ENCODE measurements at places on chromosomes 3 and 15.

- DNase-seq, result no peak
Observed at GRCh38 chr3:104989878-104990277, 376.8 kb upstream of the ALCAM start.

- no peak for DNase-seq
Observed at GRCh38 chr3:161560008-161560637, 63.5 kb downstream of the OTOL1 start.

DNA sequence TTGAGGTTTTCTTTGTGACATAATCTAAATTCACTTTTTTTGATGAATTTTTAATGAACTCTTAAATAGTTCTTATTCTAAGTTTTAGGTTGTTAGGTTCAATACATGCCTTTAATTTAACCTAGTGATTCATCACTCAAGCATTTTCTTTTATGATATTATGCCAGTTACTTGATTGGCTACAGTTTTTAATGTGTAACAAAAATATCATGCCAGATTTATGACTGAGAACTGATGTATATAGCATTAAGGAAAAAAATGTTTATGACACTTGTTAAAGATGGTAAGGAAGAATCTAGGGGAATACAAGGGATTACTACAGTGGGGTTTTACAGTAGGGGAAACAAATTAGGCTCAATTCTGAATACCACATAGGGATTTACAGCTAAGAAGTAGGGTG lies 103.1 kb downstream of the VGLL3 start:
- DNase-seq, result no peak

GRCh38 chr15:75502360-75502759 lies 50.9 kb upstream of the SIN3A start:
- DNase-seq, result no peak

DNA sequence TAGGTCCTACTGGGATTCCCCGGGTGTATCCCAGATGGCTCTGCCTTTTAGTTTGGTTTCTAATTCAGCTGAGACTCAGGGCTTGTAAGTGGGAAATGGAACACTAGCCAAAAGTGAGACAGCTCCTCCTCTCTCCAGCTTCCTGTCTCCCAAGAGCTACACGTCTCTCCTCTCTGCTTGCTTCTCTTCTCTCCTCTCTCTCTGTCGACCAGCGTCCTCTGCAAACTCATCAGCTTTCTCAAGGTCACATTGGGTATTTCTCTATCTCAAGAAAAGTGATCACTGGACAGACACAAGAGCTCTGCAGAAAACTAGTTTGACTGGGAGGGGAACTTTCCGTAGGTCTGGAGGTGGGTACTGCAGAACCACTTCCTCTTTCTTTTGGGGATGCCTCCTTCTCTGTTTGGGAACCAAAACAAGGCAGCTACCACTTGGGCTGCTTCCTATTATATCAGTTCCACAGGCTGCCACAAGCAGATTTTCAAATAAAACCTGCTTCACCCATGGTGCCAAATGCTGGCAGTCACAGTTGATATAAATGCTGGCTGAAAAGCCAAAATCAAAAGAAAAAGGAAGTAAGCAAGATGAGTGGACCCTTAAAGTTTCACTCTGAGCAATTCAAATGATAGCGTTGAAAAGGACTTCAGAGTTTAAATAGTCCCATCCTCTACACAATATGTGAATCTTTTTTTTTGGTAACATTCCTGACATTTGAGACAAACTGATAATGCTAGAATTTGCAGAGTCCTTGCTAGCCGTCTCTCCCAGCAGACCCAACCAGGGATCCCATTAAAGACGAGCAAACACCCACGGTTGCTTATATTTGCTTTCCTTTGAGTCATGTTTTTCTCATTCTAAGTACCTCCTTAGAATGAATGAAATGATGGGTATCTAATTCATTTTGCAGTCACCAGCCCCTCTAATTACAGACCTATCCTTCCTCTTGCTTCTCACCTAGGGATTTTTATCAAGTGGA lies 7.2 kb upstream of the DYNC1LI1 start:
- no peak for DNase-seq

DNA sequence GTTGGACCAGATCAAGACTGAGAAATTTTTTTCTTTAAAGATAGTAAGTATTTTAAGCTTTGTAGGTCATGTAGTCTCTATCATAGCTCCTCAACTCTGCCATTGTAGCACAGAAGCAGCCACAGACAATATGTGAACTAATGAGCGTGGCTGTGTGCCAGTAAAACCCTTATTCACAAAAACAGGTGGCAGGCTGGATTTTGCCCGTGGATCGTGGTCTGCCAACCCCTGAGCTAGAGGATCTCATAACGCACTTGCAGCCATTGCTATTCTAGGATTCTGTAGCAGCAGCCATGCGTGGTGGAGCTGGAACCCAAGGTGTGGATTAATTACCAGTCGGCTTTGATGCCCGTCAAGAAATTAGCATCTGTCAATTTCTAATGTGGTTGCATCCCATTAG lies 68.7 kb upstream of the PLXNA1 start:
- no peak for DNase-seq

- DNase-seq, result no peak
Observed at GRCh38 chr15:85312486-85312885, 67.9 kb upstream of the AKAP13 start.

DNA sequence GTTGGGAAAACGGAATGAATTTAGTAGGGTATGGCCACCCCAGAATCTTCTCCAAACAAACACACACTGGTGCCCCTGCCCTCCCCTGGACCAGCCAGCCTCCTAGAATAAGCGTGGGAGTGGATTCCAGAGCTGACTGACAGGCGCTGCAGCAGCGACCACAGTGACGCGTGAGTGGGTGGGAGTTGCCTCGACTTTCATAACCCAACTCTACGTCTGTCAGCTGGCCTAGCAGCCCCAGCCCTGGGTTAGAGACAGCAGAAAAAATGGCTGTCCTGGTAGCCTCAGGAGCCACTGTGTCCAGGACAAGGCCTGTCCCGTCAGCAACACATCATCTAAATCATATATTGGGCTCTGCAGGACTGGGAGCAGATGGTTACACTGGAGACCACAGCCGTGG lies 10.0 kb downstream of the PLA2G4B start:
- DNase-seq, result no peak

DNA sequence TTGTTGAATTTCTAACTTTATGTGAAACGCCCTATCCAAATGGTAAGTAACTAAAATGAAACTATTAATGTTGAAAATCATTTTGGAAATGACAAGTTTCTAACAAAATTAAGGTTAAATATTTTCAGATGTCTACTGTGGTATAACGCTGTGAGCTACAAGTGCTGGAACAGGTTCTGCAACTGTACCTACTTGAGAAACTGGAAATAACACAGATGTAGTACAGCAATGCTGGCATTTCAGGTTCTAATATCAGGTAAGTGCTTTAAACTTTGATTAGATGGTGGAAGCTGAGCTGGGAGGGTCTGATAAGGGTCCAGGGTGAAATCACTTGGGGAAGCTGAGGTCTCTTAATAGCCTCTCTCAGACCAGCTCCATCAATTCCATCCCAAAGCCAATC lies 315.1 kb downstream of the STXBP5L start:
- no peak for DNase-seq

GRCh38 chr3:178849199-178849910 lies 222.3 kb downstream of the ZMAT3 start:
- no peak for DNase-seq

DNA sequence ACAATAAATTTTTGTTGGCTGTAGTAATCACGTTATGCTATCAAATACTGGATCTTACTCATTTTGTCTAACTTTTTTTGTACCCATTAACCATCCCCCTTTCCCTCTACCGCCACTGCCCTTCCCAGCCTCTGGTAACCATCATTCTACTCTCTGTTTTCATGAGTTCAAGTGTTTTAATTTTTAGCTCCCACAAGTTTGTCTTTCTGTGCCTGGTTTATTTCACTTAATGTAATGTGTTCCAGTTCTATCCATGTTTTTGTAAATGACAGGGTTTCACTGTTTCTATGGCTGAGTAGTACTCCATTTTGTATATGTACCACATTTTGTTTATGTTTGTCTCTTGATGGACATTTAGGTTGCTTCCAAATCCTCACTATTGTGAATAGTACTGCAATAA lies 52.1 kb downstream of the STARD9 start:
- DNase-seq, result no peak

GRCh38 chr3:126883241-126883640 lies 99.7 kb upstream of the PLXNA1 start:
- DNase-seq, result no peak

- DNase-seq, result no peak
Observed at GRCh38 chr3:134085034-134085775, 55.5 kb upstream of the SLCO2A1 start.

All from ovary (tissue), 10 donors.